GM23248 (cell line): ENCODE measurements at places on chromosomes 1 and 21. TPM values are rescaled to one million over a fixed set of nuclear protein-coding genes. Genes with fewer than 3 reads are reported as not detected.

Gene MRTO4
- 26.9 and 37.1 TPM in 2 replicates for total RNA-seq

Gene CAMK1G
- 0.11 TPM in 1 of 2 replicates, not detected in the other for total RNA-seq

Gene OR2L13
- total RNA-seq, result not detected in 2 replicates

Gene TMPRSS15
- not detected in 2 replicates for total RNA-seq

Gene LYPD8
- total RNA-seq, result not detected in 2 replicates

Gene CD247
- not detected in 2 replicates for total RNA-seq
